ENCODE measurements at places on chromosomes 3 and 15.

DNA sequence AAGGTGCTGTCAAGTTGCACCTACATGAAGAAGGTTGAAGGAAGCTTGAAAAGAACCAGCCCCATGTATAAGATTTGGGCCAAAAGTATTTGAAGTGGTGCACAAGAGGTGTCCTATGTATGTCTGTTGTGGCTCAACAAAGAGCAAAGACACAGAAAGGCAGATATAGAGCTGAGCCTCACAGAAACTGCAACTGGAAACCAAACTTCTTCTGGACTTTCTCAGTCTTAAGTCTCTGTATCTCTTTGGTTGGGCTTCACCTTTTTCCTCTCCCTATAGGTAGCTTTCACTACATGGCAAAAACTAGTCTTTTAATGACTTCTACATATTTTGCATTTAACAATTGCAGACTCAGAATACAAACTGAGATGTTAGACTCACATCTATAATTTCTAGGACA lies 8.8 kb upstream of the CMC1 start:
- no peak for DNase-seq

DNA sequence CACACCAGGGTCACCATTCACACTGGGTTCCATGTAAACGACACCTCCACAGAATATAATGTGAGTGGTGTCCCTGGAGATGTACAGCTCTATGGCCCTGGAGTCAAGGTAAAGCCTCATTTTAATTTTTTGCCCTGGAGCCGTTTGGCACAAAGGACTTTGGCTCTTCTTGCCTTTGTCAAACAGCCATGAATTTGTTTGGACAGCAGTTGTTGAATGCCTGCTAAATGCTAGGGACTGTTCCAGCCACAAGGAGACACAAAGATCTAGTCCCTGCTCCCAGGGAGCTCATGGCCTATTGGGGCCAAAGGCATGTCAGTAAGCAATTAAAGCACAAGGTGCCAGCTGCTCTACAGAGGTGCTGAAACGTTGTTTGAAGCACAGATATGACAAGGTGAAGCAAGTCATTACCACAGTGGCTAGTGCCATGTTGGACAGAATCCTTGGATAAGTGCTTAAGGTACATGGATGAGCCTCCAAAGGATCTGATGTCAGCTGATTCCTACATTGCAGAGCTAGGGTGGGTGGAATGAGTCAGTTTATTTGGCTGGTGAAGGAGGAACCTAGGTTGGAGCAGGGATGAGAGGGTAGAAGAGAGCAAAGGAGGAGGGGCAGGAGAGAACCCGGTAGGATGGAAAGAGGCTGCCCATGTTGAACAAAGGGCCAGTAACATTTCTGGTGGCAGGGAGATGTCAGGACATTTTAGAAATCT lies 171.9 kb upstream of the CTDSPL start:
- no peak for DNase-seq

DNA sequence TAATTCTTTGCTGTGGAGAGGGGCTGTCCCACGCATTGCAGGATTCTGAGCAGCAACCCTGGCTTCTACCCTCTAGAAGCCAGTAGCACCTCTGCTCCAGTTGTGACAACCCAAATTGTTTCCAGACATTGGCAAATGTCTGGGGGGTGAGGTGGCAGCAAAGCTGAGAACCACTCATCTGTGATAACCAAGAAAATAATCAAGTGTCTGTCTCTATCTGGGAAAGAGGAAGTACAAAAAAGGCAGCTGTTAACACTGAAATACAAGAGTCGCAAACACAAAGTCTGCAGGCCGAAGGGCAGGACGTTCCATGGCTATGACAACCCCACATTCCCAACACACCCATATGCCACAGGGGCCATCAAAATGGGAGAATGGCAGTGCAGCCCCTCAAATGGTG lies 42.2 kb upstream of the GNB5 start:
- DNase-seq, result peak; percentile 43

DNA sequence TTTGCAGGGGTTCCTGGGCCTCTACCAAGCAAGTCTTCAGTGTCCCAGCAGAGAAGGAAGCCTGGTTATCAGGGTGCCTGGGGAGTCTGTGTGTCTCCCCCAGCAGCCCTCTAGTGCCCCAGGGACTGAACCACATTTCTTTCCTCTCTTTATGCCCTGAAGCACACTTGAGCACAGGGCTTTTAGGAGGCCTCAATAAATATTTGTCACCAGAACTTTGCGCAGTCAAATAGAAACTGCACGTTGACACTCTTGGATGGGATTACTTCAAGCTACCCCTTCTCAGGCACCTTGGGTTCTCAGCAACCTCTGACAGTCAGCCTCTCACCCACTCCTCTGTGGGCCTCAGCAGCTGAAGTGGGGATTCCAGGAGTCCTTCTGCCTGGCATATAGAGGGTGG lies 226.6 kb upstream of the HES1 start:
- no peak for DNase-seq

DNA sequence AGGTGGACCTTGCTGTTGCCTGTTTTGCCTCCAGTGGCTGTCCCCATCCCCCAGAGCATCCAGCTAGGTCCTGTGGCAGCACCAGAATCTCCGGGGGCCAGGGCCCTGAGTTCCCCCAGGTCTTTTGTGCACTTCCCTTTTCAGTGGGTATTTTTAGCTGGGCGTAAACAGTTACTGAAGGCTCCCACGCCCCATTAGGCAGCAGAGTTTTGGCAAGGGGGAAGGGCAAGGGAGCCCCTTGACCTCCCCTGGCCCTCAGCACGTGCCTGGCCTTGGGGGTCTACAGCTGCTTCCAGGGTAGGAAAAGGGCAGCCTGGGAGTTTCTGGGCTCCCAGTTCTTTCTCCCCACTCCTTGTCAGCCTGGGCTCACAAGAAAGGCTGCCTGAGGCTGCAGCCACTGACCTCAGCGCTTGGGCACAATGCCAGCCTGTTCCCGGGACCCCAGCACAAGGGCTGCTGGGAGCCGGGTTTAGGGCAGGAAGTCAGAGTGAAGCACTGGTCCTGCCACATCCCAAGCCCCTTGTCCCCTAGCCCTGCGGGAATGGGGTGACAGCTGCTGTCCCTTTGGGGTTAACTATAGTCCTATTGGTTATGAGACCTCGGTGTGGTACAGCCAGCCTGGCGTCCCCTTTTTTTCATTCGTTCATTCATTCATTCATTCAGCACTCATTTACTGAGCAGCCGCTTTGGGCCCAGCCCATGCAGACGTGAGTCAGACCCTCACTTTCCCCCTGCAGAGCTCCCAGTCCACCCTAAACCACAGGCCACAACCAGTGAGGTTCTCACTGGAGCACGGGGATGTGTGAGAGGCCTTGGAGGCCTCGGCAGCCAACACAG lies 8.4 kb downstream of the CSK start:
- DNase-seq, result peak; percentile 55

- DNase-seq, result no peak
Observed at GRCh38 chr3:78741066-78741645, 1026.6 kb downstream of the ROBO1 start.

DNA sequence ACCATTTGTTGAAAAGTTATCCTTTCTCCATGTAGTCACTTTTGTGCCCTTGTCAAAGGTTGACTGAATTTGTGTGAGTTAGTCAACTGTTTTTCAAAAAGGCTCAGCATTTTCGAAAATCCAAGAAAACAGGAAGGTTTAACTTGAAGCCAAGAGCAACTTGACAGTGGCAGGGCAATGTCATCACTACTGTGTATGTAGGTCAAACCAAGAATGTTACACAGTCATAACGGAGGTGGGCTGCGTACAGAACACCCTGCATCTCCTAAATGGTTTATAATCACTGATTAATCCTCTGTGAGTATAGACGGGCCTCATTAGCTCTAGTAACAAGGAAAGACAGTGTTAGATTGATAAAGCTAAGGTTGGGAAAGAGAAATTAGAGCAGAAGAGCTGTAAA lies 1064.9 kb downstream of the FHIT start:
- no peak for DNase-seq

- DNase-seq, result peak; percentile 10
Observed at GRCh38 chr3:67401921-67402320, 252.5 kb downstream of the SUCLG2 start.

DNA sequence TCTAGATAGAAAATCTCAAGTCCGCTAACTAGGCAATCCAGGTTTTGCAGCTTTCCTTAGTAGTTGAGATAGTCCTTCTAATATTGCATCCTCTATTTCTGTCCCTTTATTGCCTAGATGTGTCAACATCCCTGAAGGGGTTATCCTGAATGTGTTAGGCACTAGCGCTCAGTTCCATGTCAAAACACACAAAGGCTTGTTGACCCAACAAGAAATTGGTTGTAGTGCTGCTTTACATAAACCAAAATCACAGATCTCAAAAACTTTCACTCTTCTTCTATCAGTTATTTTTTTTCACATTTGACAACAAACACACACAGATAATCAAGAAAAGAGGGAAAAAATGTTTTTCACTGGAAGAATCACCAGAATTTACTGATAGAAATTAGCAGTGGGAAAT lies 51.4 kb upstream of the SOX2 start:
- DNase-seq, result no peak

DNA sequence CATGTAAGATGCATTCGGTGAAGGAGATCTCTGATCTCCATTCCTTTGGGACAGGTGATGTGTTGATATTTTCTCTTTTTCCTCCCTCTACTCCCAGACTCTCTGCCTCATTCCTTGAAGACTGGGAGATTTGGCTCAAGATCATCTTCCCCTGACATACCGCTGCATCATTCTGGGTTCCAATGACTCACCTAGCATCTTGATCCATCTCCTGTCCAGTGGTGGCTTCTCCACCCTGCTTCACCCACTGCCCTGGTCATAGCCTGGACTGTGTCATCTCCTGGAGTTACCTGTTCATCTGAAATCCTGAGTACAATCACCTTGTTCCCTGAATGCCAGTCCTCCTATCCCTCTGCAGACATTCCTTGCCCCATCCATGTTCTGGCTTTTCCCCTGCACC lies 57.4 kb upstream of the TRAK1 start:
- DNase-seq, result peak; percentile 66

GRCh38 chr3:195692781-195693427 lies 27.9 kb upstream of the MUC20 start:
- no peak for DNase-seq

GRCh38 chr3:141346418-141346817 lies 21.9 kb upstream of the ZBTB38 start:
- no peak for DNase-seq

DNA sequence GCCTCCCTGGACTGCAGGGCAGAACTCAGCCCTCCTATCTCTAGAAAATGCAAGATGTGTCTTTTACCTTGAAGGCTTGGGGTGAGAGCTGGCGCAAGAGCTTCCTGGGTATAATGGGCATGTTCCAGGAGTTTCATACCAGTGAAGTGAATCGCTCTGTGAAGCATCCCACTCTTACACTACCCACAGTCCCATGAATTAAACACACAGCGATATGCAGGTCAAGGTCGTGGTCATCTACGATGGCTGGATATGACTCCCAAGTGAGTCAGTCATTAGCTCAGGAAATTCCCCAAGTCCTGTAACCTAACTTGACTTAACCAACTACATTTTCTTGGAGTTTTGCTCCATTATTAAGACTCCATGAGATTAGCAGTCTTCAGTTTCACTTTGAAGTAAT lies 439.7 kb downstream of the NTRK3 start:
- peak; percentile 94 for DNase-seq

DNA sequence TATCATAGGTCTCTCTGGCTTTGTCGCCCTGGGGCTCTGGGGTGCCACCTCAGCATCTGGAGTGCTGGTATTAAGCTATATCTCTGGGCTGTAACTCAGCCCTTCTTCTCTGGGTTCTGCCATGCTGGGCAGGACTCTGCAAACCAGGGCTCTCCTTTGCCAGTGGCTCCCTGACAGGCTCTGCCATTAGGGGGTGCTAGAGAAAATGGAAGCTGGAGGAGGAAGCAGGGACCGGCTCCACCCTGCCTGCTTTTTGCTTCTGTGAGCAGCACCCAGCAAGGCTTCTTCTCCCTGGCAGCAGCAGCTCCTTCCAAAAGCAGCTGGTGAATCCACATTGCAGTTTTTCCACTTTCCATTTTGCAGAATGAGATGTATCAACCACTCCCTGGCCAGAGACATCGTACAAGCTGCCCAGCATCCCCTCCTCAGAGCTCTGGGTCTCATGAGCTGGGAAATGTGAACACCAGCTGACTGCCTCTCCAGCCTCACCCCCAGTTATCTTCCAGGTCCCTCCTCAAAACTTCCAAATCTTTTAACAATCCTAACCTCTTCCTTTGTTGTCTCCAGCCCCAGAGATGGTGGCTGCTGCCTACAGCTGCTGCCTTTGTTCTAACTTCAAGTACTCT lies 165.0 kb downstream of the ABHD5 start:
- peak; percentile 53 for DNase-seq

DNA sequence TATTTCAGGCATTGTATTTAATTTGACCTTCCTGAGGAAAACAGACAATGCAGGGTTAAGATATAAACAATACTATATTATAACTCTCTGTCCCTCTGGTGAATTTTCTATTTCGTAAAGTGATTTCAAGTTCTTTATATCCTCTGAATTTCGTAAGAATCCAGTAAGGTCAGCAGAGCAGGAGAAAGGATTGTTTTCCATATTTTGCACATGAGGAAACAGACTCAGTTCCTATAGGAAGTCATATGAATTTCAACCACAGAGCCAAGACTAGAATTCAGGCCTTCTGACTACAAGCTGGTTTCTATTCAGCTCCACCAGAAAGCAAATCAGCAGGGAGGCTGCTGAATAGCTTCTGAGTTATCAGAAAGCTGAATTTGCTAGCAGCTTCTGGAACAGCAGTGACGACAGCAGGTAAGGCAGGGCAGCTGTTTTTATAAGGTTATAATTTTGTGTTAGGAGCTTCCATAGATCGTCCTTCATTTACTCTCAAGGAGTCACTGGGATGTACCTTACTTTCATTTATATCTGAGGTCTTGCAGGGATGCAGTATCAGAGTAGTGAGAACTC lies 11.1 kb upstream of the PLAAT1 start:
- no peak for DNase-seq

GRCh38 chr15:86573476-86573875 lies 493.8 kb downstream of the AGBL1 start:
- no peak for DNase-seq

DNA sequence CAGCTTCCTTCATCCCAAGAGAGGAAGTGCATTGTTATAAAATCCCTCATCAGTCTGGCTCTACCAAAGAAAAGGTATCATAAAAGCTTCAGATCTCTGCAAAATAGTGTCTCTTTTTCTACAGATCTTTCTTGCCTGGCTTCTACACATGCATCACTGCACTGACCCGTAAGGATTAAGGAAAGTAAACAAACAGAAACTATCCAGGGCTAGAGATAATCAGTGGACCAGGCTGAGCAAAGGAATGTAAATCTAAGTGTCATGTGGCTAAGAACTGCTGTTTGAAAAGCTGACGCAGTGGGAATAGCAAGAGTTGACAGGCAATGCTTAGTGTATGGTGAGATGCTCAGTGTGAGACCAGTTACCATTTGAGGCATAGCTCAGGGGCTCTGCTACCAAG lies 339.7 kb downstream of the IL5RA start:
- DNase-seq, result no peak

- peak; percentile 94 for DNase-seq
Observed at GRCh38 chr15:62624547-62625378, 417.8 kb upstream of the TPM1 start.

- DNase-seq, result no peak
Observed at GRCh38 chr3:193662757-193663322, 69.8 kb downstream of the OPA1 start.

- DNase-seq, result peak; percentile 1
Observed at GRCh38 chr3:43086460-43087165, 19.3 kb downstream of the POMGNT2 start.

Data from AG10803 (cell line).